ENCODE measurements at places on chromosomes 4 and X.

DNA sequence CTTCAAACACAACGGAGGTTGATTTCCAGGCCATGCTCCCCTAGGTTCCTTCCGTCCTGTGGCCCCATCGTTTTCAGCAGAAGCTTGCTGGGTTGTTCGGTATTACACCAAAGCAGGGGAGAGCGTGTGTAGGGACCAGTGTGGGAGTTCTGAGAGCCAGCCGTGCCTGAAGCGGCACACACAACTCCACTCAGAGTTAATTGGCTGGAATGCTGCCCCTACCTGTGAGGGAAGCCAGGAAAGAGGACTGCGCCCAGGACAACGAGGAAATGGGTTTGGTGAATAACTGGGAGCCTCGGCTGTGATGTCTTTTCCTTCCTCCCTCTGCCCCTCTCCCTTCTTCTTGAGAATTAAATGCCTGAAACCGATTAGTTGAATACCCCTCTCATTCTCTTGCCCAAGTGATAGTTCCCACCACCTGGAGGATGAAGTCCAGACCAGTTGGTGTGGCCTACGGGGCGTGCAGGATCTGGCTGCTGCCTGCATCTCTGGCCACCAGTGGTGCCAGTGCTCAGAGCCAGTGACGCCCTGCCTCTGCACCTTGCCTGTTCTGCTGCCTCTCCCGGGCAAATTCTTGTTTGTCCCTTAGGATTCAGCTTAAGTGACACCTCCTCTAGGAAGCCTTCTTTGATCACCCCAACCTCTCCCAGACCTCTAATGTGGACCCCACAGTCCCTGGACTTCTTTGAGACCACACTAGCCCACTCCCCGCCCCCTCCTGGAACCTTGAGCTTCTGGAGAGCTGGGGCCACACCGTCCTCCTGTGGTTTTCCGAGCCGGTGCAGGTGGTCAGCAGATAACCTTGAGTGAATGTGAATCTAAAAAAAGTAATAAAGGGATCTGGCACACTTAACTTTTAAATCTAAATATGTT lies 33.6 kb downstream of the TBC1D14 start:
- no peak for DNase-seq

- no peak for DNase-seq
Measured at GRCh38 chrX:153320555-153321184, 897 bp downstream of the PNMA6F start.

DNA sequence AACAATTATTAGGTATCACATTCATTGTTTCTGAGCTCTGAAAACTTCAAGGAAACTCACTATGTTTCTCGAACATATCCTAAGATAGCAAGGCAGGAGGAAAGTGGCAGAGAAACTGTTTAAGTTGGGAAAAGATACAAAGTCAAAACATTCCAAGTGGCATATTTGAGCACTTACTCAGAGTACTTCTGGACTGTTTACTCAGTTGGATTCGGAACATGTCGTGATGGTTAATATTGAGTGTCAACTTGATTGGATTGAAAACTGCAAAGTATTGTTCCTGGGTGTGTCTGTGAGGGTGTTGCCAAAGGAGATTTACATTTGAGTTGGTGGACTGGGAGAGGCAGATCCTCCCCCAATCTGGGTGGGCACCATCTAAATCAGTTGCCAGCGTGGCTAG lies 298.3 kb downstream of the IL1RAPL2 start:
- DNase-seq: no peak

DNA sequence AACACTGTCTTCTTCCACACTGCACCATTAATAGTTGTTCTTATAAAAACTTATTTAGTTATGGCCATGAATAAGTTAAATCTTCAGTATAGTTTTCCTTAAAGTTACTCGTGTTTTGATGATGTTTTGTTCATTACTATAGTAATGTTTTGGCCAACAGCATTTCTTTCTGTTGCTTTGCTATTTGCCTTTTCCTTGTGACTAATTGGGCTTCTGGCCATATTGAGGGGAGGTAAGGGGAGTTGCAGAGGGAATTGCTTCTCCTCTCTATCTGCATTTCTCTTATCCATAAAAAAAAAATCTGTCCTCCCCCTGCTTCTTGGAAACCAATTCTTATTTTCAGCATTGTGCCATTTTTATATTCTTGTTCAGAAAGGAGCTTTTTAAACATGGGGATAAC lies 42.7 kb upstream of the ZCCHC12 start:
- DNase-seq: no peak

DNA sequence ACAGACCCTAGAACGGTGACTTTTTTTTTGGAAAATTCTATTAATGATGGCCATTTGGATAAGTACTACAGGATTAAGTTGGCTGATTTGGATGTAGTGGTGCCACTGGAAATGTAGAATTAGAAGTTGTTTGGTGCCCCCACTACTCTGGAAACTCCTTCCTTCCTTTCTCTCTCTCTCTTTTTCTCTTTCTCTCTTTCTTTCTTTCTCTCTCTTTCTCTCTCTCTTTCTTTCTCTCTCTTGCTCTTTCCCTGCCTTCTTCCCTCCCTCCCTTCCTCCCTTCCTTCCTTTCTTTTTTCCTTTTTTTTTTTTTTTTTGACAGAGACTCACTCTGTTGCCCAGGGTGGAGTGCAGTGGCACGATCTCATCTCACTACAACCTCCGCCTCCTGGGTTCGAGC lies 2.7 kb downstream of the GAR1 start:
- no peak for DNase-seq

GRCh38 chrX:124023838-124024238 lies 62.3 kb downstream of the STAG2 start:
- no peak for DNase-seq

- DNase-seq: no peak
Measured at GRCh38 chrX:40207626-40208025, 109.9 kb upstream of the BCOR start.

DNA sequence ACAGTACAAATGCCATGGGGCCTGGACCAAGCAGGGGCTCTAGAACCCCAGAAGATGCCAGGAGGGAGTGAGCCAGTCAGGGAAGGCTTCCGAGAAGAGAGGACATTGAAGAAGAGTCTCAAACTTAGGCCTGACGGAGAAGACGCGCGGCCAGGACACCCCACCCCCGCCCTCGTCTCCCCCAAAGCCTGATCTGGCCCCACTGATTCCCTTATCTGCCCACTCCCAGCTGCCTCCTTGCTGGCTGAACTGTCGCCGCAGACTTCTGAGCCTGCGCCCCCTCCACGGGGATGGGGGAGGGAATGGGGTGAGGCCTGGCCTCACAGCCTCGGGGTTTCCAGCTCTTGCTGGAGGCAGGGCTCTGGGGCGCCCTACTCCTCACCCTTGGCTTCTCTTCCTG lies 3.6 kb upstream of the GATA1 start:
- no peak for DNase-seq

GRCh38 chr4:185212581-185212980 lies 3.2 kb downstream of the SNX25 start:
- no peak for DNase-seq

GRCh38 chr4:170675568-170676262 lies 586.0 kb upstream of the AADAT start:
- no peak for DNase-seq

DNA sequence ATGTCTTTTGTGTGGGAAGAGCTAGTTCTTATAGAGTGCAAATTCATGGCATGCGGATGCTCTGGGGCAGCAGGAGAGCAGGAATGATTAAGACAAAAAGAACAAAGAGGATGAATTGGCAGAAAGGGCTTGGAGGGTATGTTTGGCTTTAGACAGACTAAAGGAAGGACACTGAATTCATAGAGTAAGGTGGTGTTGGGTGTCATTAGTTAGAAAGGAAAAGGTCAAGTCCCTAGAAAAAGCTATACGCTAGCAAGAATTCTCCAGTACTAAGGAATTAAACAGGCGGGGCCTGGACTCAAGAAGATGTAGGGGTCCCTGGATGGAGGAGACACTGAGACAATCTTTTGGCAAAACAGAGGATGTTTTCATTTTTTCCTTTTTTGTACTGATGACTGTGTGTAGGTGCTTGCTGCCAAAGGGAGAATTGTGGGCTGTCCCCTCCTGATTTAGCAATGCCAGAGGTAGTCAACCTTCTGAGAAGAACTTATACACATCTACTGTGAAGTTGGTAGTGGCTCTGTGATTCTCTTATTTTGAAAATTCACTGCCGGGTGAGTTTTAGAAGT lies 391.0 kb downstream of the SPRY1 start:
- no peak for DNase-seq

DNA sequence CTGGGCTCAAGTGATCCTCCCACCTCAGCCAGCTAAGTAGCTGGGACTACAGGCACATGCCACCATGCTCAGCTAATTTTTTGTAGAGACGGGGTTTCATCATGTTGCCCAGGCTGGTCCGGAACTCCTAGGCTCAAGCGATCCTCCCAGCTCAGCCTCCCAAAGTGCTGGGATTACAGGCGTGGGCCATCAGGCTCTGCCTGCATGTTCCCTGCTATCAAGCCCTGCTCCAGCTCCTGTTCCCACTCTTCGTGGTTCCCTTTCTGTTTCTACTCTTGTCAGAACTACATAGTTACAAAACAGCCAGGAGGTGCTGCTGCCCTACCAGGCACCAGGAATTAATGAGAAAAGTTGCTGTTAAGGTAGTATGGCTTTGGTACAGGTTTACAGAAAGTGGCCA lies 8.7 kb downstream of the TIMP1 start:
- no peak for DNase-seq

GRCh38 chrX:130172127-130172845 lies 524 bp downstream of the RAB33A start:
- no peak for DNase-seq

DNA sequence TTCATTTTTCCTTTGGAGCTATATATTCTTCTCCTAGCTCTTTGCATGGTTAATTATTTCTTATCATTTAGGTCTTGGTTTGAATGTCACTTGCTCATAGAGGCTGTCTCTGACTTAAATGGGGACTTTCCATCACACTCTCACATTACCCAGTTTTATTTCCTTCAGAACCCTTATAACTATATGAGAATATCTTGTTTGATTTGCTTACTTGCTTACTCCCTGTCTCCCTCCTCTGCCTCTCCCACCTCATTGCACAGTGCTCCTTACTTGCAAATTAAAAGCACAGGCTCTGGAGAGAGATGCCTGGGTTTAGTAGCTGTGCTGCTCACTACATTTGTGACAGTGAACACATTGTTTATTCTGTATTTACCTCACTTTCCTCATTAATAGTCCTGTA lies 174.6 kb downstream of the SOWAHB start:
- no peak for DNase-seq

DNA sequence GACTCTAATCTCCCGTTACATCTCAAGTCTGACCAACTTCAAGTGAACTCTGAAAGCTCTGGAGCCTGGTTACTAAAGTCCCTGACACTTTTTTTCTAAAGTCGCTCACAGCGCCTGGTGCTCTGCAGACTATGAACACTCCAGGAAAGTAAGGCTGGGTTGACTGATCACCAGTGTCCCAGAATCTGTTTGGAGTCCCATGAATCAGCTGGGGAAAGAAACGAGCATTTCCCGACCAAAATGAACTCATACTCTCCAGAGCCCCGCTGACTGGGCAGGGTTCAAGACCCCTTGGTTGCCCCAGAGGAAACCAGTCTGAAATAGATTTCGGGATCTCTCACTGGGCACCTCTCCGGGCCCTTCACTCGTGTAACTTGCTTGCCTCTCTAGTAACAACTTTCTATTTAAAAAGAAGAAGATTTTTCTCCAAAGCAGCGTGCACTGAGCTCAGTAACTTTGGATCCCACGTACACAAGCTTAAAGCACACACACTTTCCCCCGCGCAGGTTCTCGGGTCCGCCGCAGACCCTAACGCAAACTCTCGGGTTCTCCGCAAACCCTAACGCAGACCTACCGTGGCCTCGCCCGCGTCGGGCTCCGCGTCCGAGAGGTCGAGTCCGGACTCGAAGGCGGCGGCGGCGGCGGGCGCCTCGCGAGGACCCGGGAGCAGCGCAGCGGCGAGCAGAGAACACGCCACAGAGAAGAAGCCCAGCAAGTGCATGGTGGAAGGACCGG lies 964 bp downstream of the VEGFC start:
- no peak for DNase-seq

- DNase-seq: no peak
Measured at GRCh38 chr4:78337244-78338020, 214.1 kb upstream of the ANXA3 start.

DNA sequence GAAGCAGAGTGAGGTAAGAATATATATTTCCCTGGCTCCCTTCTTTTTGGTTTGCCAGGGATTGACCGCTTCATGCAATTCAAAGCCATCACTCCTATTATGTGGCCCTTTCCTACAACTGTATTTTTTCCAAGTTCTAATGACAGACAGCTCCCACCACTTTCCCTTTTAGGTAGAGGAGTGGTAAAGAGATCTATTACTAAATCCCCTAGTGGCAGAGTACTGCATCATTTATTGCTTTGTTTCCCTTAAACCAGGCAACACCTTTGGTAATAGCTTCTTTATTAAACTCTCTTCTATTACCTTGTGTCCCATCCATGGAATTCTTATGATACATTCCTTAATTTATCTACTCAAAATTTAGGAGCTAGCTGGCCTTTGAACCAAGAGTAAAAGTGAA lies 90.7 kb downstream of the CNOT6L start:
- no peak for DNase-seq

- no peak for DNase-seq
Measured at GRCh38 chr4:145839151-145839550, 99.5 kb downstream of the ZNF827 start.

- no peak for DNase-seq
Measured at GRCh38 chrX:41781500-41781899, 57.5 kb downstream of the GPR82 start.

GRCh38 chrX:131677655-131678628 lies 134.1 kb downstream of the OR13H1 start:
- DNase-seq: no peak

DNA sequence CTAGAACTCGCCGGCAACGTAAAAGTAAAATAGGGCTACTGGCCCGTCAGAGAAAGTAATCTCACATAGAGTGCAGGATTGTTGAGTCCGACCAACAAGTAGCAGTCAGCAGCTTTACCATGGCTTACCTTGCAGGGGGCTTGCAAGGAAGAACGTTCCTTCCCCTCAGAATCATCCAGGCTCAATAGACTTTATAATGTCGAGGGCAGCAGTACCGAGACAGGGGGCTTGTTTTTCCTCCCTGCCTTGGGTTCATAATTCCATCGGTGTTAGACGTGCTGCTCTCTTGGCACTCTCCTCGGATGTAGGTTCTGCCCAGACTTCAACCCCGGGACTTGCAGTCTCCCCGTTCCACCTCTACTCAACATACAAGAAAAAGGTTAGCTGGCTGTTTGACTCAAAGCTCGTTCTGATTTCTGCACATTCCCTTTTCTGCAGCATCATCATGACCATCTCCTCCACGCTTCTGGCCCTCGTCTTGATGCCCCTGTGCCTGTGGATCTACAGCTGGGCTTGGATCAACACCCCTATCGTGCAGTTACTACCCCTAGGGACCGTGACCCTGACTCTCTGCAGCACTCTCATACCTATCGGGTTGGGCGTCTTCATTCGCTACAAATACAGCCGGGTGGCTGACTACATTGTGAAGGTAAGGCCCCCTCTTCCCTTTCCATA lies 1.5 kb downstream of the SLC10A4 start:
- no peak for DNase-seq
